Breast epithelium (tissue), 4 donors: ENCODE measurements at places on chromosomes 1 and 21.
A peak's percentile ranks its signal among the peaks of the same experiment; 100 is the strongest.

DNA sequence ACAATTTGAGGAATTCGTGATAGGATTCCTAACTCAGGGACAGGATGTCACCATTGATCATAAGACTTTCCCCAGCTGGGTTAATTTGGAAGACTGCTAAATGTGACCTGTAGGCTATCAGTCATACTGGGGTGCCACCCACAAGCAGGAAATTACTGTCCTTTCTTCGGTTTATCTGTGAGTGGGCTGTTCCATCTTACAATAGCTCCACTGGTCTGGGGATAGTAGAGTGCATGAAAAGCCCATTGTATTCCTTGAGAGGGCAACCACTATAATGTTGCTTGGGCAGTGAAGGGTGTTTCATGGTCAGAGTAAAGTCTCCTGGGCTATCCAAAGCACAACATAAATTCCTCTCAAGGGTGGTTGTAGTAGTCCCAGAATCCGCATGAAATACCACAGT lies 1523.0 kb upstream of the B3GALT2 start:
- DNase-seq: no peak

DNA sequence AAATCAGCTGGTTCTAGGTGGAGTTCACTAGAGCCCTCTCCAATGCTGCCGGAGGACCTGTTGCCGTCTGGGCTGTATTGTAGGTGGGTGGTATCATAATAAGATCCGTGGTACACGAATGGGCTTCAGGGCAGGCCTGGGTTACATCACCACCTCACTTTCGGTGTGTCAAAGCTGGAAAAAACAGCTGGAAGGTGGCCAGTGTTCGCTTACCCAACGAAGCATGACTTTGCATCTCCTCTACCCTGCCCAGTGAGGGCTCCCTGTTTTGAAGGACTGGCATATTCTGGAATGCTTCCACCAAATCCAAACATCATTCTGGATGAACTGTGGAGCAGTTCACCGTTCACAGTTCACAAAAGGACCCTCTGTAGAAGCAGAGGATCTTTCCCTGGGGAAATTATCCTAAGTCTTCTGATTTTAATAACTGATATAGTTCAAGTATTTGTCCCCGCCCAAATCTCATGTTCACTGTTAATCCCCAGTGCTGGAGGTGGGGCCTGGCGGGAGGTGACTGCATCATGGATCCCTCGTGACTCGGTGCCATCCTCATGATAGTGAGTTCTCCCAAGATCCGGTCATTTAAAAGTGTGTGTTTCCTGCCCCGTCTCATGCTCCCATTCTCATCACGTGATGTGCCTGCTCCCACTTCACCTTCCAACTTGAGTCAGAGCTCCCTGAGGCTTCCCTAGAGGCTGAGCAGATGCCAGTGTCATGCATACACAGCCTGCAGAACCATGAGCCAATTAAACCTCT lies 429.0 kb downstream of the KIF26B start:
- DNase-seq: no peak

DNA sequence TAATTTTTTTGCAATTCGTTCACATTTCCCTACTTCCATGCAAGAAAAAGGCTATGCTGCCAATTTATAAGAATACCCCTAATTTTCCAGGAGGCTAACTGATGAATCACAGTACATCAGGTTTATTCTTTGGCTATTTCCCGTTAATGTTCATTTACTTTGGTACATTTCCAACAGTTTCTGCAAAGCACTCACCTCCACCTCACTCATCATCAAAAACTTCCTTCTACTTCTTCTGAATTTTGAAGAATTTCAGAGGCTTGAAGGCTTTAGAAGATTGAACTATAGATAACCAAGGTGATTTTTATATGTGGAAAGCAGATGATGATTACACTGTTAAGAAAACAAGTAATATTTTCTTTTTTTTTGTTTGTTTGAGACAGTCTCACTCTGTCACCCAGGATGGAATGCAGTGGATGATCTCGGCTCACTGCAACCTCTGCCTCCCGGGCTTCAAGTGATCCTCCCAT lies 60.5 kb upstream of the HP1BP3 start:
- no peak for DNase-seq

GRCh38 chr1:166915042-166915441 lies 39.0 kb upstream of the TADA1 start:
- DNase-seq: no peak

DNA sequence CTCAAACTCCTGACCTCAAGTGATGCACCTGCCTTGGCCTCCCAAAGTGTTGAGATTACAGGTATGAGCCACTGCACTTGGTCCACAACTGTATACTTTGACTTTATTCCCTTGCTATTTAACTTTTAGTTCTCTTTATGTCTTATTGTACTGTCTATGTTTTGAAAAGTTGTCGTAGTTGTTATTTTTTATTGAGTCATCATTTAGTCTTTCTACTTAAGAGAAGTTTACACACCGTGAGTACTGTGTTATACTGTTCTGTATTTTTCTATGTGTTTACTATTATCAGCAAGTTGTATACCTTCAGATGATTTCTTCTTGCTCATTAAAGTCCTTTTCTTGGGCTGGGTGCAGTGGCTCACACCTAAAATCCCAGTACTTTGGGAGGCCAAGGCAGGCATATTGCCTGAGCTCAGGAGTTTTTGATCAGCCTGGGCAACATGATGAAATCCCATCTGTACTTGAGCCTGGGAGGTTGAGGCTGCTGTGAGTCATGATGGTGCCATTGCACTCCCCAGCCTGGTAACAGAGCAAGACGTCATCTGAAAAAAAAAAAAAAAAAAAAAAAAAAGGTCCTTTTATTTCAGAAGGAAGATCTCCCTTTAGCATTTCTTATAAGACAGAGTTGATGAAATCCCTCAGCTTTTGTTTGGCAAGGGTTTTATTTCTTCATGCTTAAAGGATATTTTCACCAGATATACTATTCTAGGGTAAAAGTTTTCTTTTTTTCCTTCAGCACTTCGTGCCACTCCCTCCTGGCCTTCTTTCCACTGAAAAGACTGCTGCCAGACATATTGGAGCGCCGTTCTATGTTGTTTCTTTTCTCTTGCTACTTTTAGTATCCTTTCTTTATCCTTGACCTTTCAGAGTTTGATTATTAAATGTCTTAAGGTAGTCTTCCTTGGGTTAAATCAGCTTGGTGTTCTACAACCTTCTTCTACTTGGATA lies 47.6 kb downstream of the TNFSF18 start:
- no peak for DNase-seq

DNA sequence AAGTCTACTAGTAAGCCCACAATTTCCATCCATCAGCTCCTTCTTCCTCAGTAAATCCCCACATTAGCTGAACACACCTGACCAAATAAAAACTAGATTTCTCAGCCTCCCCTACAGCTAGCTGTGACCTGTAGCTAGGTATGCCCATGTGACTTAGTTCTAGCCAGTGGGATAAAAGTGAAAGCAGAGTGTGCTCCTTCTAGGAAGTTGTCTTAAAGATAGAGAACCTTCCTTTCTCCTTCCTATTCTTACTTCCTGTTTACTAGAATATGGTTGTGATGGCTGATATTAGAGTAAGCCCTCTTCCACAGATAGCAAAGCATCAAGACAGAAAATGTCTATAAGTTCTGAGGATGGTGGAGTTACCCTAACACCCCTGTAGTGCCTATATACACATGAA lies 67.0 kb downstream of the PIK3R3 start:
- no peak for DNase-seq

DNA sequence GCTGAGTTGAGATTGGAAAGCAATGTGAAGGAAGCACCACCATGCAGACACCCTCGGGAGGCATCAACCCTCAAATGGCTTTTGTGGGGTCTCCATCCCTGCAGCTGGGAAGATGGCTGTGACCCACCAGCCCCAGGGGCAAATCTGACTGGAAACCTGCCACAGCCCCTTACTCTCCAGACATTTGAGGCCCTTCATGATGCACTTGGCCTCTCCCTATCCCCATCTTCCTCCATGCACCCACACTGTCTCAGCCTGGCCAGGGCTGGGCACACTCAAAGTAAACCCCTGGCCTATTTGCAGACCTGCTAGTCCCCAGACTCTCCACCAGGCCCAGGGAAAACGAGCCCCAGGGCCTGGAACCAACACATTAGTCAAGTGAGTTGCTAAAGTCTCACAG lies 205.2 kb downstream of the MATN1 start:
- DNase-seq: no peak

DNA sequence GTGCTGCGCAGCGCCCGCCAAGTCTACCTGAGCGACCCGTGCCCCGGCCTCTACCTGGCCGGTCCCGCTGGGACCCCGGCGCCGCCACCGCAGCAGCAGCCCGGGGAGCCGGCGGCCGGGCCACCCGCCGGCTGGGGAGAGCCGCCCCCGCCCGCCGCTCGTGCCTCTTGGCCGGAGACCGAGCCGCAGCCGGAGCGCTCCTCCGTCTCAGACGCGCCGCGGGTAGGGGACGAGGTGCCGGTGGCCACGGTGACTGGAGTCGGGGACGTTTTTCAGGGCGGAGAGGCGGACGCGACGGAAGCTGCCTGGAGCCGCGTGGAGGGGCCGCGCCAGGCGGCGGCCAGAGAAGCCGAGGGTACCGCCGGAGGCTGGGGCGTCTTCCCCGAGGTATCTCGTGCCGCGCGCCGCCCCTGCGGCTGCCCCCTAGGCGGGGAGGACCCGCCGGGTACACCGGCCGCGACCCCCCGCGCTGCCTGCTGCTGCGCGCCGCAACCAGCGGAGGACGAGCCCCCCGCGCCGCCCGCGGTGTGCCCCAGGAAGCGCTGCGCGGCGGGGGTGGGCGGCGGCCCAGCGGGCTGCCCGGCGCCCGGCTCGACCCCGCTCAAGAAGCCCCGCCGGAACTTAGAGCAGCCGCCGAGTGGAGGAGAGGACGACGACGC lies 646 bp downstream of the IER5 start:
- no peak for DNase-seq

DNA sequence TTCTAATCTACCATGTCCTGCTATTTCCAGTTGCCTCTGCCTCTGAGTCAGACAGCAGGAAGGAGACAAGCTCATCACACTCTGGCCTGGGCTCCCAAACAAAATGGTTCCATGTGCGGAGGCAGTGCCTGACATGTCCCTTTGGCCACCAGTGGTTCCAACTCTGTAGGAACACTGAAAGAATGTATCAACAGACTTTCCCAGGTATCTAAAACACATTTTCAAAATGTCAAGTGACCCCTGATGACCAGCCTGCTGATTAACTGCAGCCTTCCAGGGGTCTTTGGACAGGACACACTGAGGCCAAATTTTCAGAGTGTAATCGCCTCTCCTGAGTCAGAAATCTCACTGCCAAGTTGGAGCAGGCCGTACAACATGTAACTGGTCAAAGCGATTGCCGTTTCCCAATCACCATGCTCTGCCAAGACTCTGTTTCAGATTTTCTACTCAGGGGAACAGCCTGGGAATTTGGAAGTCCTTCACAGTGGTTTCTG lies 172.7 kb downstream of the TPR start:
- peak; percentile 30 for DNase-seq
